ENCODE measurements at places on chromosomes 3 and 15.
A peak's percentile ranks its signal among the peaks of the same experiment; 100 is the strongest.

DNA sequence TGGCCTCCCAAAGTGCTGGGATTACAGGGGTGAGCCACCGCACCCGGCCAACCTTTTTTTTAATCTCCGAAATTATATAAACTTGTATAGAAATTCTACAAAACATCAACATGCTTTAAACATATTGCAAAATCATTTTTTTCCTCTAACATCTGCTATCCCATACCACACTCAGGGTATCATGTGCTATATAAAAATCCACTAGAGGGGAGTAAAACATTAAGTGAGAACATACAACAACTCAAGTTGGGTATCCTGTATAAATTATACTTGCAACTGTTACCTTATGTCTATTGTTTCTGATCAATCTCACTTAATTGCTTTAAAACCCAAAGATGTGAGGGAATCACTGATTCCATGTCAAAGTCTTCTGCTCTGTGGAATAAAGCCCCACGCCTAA lies 71.9 kb upstream of the FBN1 start:
- DNase-seq, result no peak

DNA sequence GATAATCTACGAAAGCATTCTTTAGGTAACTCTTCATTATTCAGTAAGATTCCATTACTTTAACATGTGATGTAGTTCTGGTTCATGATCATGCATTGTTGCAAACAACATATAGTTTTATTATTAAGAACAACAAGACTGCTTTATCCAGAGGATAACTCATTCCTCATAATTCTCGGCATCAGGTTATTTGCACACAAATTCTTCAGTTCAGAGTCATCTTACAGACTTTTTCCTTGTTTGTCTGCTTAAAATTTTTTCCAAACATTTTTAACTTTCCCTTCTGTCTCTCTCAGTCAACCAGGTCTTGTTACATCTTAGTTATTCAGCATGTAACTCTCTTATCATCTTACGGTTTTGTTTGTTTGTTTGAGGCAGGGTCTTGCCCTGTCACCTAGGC lies 60.1 kb downstream of the VGLL3 start:
- no peak for DNase-seq

GRCh38 chr3:48425281-48425812 lies 4.5 kb downstream of the PLXNB1 start:
- DNase-seq, result peak; percentile 67

DNA sequence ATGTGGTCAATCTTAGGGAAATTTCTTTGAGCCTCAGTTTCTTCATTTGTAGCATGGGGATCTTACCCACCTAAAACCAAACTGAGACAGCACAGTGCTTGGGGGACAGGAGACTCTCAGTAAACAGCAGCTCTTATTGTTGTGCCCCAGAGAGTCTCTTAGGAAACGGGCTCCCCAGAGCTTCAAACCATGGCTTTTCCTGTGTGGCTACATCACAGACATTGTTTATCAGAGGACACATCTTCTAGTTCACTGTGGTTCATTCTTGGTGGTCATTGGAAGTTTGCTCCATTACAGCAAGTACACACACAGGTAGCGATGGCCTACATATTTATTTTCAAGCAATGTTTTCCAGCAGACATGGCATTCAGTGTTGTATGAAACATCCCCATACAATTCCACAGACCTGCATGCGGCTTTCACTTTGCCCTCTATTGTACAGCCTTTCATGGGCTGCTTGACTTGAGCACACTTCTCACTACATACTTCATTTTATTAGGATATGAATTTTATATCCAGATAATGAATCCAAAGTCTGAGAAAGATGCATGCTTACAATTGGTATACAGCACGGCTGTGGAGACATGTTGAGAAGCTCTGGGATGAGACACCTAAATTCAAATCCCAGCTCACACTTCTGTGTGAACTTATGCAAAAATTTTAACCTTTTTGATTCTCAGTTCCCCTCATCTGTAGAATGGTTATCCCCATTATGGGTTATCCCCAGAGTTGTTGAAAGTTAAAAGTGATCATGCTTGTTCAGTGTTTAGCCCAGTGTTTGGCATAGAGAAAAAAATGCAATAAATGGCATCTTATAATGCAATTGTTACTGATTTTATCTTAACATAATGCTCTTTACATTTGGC lies 84.8 kb upstream of the ICE2 start:
- DNase-seq, result no peak

GRCh38 chr3:78070188-78070587 lies 1030.3 kb downstream of the ROBO2 start:
- DNase-seq, result no peak

DNA sequence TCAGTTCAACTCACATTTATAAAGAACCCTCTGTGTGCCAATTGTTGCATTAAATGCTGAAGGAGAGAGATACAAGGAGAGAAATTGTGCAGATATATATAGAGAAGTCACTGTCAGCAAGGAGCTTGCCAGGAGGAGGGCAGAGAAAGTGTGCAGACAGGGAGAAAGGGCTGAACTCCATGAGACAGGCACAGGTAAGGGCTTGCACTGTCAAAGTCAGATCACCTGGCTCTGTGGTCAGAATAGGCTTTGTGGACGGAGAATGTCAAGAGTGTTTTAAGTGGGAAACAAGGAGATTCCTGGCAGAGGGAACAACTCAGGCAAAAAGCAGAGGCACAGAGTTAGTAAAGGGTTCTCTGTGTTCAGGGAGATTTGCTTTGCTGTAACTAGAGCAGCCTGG lies 303.0 kb upstream of the TPRG1 start:
- DNase-seq, result no peak

DNA sequence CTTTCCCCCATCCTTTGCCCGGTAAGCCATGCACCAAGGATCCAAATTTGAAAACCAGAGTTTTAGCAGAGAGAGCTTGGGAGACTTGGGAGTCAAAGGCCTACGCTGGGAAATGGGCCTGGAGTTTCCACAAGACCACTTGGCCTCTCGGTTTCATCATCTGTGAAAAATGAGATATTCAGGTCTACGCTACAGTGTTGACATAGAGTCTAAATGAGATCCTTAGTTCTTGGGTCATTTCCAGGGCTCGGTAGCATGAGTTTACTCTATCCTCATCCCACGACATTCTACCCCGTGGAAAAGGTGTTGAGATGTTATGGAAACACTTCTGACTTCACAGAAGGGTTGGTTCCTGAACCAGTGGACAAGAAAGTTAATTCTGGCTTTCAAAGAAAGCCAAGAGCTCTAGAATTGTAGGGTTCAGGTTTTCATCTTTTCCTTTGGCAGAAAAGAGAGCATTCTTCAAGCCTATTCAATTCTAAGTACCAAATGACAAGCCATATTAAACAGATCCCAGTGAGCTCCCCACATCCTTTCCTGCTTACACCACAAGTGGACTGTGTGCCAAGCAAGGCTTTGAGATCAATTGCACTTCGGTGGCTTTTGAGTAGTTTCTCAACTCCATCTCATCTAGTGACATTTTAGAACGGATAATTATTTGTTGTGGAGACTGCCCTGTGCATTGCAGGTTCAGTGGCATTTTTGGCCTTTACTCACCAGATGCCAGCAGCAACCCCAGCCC lies 219.7 kb downstream of the SLCO3A1 start:
- no peak for DNase-seq

DNA sequence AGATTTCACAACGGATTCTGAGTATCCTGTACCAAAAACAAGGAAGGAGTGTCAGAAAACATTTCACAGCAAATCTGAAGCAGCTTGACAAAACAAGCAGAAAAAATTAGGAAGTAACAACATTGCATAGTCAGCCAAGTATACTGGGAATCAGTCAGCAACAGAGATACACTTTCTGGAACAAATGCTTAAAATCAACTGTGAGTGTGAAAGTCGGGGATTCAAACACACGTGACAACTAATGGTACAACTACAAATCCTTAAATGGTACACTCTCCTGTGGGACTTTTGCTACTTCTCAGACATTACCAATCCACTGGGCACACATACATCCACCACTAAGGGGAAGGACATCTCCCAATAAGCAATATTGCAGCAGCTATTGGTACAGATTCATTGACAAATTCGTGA lies 296.6 kb upstream of the MME start:
- DNase-seq, result no peak

DNA sequence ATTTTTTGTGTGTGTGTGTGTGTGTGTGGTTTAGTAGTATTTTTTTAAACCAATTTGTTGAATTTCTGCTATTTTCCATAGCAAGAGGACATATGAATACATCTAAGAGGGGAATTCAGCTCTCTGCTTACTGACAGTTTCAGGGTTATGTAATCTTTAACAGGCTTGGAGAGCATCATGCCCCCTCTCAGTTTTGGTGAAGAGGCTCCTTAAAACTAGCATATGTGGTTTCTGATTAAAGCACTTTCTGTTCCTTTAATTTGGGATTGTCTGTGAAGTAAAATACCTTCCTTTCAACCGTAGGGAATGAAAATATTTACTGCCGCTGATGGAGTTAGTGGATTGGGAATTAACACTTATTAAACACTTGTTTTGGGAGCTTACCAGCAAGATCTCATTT lies 19.4 kb upstream of the NFKBIZ start:
- DNase-seq, result no peak

DNA sequence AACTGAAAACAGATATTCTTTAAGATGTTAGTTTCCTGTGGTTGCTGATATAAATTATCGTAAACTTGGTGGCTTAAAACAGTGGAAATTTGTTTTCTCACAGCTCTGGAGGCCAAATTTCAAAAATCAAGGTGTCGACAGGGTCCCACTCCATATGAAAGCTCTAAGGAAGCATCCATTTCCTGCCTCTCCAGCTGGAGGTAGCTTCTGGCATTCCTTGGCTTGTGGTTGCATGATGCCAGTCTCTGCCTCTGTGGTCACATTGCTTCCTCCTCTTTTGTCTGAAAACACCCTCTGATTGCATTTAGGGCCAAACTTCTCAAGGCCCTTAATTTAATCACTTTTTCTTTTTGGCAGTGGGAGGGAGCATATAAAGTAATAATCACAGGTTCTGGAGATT lies 96.8 kb downstream of the PPM1L start:
- no peak for DNase-seq

GRCh38 chr3:17133632-17134545 lies 249.1 kb downstream of the PLCL2 start:
- no peak for DNase-seq

GRCh38 chr15:92930054-92930621 lies 30.0 kb downstream of the CHD2 start:
- no peak for DNase-seq

DNA sequence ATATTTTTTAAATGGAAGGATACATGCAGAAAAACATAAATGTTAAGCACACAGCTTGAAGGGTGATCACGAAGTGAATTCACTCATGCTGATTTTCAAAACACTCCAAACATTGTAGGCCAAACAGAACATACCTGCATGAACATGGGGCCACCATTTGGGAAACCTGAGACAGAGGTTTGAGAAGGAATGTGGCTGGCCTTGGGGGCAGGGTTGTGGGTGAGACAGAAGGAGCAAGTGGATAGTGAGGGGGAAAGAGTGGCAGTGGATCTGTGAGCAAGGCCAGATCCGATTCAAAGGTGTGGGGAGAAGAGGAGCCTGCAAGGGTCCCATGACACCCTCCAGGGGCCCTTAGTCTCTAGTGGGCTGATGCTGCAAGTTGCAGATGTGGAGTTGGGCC lies 94.9 kb downstream of the HMG20A start:
- DNase-seq, result no peak

GRCh38 chr3:12816521-12817342 lies 20.3 kb downstream of the CAND2 start:
- no peak for DNase-seq

DNA sequence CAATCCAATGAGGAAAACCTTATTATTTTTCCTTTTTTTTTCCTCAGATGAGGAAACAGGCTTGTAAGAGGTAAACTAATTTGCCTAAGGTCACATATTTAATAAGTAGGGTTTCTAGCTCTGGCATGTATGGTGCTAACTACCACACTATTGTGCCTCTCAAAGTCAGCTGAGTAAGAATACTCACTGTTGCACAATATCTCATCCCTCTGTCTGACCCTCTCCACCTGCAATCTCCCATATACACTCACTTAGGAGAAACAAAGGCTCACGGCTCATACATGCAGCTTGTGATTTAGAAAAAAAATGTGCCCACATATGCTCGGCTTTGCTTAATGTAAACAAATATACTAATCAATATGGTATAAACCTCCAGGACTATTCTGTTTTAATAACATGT lies 10.4 kb upstream of the ARIH1 start:
- DNase-seq, result no peak

DNA sequence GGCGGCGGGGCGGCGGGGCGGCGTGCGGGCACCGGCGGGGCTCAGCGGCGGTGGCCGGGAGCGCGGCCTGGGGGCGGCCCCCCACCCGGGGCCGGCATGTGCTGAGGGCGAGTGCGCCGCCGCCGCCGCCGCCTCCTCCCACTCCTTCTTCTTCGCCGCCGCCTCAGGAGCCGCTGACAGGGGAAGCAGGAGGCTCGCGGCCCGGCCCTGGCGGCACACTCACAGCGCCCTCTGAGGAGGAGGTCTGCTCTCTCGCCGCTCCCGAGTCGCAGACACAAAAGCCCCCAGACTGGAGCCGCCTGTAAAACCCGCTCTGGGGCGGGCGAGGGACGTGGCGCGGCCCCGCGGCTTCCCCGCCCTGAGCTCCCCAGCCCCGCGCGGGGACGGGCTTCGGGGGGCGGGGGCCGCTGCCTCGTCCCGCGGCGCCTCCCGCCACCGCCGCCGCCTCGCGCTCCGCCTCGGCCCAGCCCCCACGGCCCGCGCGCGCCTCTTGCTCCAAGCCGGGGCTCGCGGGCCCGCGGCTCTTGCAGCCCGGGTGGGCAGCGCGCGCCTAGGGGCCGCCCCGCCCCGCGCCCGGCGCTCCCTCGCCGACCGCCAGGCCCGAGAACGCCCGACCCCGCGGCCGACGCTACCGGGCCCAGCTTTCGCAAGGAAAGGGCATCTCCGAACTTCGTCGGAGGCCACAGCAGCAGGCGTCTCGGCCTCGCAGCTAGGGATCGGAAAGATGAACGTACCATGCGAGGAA lies at the start of gene PYGO1:
Gene PYGO1, minus strand, starts transcription at position 276 of the 745 bp plus-strand sequence. CDS start 462 bp downstream, outside the sequence.
- DNase-seq, result peak; percentile 92

DNA sequence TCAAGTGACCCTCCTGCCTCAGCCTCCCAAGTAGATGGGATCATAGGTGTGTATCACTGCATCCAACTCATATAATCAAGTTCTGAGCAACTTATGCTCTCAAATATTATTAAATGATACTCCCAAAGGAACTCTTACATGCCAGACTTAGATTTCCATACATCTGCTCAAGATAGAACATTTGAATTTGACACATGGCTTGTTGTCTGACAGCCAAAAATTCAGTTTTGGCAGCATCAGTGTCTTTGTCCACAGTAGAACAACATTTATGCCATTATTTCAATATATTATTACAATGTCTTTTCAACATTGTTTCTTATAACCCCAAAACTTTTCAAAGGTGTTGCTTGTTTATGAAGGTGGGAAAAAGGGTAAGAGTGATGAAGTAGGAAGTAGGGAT lies 116.2 kb downstream of the SUCNR1 start:
- no peak for DNase-seq

Measured in eye (tissue), 1 donor.